ENCODE measurements at places on chromosomes 6 and 20.

- no peak for DNase-seq
Measured at GRCh38 chr6:1386038-1386709, 3.2 kb upstream of the FOXF2 start.

DNA sequence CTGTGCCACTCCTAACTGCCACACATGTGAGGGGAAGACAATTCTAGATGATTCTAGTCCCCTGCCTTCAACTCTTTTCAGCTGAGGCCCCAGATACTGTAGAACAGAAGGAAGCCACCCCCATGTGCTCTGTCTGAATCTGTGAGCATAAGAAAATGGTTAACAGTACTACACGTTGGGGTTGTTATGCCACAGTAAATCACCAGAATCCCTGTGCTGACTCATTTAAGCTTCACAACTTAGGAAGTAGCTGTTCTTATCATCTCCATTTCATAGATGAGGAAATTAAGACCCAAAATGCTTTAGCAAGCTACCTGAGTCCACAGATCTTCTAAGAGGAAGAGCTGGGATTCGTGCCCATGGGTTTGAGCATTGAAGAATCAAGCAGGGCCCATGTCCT, 27.4 kb upstream of the SCRT2 start:
- DNase-seq: no peak

DNA sequence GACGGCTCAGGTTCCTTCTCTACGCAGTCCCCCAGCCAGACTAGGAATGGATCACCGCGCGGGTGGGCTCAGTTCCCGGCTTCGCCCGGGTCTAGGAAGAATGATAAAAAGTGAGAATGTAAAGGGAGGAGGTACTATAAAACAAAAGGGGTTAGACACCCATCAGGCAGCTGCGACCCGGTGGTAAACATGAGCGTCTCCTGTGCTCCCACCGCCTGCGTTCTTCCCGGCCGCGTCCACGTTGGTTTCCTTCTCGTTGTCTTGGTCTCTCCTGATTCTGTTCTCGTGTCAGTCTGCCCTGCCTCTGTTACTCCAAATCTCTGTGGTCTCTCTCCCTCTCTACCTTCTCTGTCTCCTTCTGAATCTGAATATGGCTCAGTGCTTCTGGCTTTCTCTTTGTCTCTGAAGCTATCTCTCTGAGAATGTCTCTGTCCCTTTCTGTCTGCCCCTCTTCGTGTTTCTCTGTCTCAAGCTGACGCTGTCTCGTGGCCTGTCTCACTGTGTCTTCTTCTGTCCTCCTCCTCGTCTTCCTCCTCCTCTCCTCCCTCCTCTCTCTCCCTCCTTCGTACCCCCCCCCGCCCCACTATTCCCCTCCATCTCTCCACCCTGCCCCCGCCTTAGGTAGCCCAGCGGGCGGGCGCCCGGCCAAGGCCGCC, 41.6 kb upstream of the FOXP4 start:
- peak; percentile 10 for DNase-seq

GRCh38 chr6:165732696-165733488, 69.9 kb upstream of the PDE10A start:
- no peak for DNase-seq

- no peak for DNase-seq
Measured at GRCh38 chr6:33117811-33118277, 42.1 kb downstream of the HLA-DPB1 start.

DNA sequence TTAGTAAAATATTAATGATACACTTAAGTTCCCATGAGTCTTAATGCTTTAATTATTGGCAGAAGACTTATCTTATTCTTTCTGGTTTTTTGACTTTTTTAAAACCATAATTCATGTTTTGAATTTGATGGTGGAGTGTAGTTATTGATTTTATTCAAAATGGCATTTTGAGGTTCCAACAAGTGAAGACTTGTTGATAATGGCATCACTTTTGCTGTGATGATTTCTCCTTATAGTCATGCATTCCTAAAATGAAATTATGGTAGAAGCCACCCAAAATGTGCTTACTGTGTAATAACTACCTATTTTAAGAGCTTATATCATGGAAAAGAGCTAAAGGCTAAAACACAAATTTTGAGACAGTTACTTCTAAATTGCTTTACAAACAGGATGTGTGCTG, 2.2 kb downstream of the DOP1A start:
- no peak for DNase-seq

DNA sequence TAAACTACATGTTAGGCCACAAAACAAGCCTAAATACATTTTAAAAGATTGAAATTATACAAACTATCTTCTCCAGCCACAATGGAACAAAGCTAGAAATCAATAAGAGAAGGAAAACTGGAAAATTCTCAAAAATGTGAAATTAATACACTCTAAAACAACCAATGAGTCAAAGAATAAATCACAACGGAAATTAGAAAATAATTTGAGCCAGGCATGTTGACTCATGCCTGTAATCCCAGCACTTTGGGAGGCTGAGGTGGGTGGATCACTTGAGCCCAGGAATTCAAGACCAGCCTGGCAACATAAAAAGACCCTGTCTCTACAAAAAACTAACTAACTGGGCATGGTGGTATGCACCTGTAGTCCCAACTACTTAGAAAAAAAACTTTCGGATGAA, 6.3 kb upstream of the WFDC13 start:
- DNase-seq: no peak

DNA sequence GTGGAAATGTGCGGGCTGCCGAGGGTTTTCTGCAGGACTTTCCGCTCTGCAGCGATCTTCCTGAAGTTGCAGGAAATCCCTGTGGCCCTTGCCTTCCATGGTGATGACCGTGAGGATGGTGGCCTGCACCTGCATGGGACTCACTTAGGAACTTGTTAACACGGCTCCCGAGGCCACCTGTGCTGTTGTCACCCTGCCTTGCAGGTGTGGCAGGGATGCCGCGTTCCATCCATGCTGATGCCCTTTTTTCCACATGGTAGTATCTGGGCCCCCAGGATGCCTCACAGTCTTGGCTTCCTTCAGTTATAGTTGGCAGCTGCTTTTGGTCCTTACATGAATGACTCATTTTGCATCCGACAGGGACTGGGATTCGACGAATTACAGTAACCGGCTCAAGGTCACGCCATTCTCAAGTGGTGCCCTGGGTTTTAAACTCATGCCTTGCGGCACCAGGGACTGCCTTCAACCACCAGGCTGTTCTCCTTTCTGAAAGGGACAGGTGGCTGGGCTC, 37.2 kb downstream of the SYNJ2 start:
- no peak for DNase-seq

DNA sequence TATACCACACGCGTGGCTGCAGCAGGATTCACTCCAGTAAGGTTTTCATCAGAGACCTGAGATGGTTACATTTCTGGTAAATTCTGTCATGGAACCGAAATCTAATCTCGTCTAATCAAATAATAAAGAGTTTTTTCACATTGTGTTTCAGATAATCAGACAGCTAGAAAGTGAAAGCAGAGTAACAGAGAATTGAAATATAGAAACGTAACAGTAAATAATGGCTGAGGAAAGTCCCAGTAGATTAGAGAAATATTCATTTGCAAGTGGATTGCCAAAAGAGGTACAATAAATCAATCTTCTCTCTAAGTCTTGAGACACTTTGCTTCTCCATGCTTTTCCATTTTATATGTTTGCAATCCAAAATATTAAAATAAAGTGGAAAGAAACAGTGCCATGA, 42.4 kb downstream of the PKHD1 start:
- no peak for DNase-seq
